Activated CD4-positive, alpha-beta T cell treated with anti-CD3 and anti-CD28 coated beads, Interleukin-2, amount 50 U/mL, for 16 hours (primary cell): ENCODE measurements at places on chromosomes 12 and 14.
A peak's percentile ranks its signal among the peaks of the same experiment; 100 is the strongest.

DNA sequence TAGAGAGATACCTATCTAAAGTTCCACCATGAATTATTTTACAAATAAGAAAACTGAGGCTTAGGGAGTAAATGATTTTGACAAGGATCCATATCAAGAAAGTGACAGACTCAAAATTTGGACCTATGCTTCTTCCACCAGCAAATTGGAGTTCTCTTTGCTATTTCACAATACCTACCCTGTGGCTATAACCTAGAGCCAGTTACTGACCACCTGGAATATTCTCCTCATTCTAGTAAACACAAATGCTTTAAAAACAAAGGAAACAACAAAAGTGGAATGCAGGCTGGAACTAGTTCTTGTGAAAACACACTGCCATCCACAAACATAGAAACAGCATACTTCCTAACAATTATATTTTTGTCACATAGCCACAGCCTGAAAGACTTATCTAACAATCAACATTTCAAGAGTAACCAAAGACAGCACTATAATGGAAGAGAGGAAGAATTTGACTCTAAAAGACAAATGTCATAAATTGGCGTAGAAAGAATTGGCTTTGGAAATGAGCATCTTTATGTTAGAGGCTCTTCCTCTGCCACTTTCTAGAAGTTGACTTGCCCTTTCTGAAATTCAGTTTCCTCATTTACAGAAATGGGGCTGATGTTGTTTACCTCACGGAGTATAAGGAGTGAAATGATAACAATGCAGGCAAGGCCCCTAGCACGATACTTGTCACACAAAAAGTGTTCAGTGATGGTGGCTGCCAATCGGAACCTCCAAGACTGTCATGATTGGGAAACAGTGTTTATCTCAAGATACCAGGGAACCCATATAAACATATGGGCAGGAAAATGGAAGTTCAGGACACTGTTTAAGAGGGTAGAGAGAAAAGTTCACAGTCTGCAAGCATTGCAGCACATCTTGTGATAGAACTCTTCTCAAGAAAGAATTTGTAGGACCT, 138.6 kb upstream of the LGR5 start:
- no peak for DNase-seq

GRCh38 chr12:102114212-102114611, 5.7 kb downstream of the NUP37 start:
- DNase-seq: no peak

DNA sequence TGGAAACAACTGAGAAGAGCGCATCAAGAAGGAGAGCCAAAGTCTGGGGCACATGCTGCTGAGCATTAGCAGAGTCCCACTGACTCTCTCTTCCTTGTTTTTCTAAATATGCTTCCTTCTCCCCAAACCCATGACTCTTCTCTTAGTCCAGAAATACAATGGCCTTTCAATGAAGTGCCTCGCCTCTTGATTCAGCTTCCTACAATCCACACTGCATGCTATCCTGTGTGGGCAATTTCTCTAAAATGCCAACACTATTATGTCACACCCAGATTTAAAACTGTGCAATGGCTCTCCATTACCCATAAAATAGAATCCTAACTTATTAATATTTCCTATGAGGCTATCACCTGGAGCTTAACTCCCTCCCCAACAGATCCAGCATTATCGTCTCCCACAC, 198.6 kb downstream of the RPAP3 start:
- no peak for DNase-seq

DNA sequence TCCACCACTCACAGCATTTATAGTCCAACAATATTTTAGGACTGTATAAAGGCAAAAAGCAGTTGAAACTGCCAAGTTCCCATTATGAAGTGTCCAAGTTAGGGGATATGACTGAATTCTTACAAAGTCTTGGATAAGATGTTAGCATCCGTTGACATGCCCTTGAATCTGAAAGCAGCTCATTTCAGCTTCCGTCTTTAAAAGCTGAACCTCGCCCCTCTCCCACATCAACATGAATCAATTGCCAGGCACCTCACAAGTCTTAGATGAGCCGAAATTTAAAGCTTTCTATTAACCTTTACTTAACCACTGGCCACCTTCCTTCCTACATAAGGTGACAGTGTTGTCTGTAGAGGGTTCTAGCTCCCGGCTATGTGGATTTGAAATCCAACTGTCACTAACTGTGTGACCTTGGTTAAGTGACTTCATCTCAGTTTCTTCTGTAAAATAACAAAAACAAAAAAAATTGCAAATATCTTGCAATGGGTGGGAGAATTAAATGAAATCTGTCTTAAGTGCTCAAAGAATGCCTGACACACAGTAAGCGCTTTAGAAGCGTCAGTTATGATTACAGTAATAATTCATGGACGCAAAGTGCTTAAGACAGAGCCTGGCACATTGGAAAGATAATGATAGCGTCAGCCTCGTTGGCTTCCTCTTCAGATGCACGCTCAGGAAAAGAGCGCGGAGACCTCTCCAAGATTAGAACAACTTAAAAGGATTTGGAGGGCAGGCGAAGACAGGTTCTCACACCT, 1.2 kb downstream of the PPP1CC start:
- DNase-seq: peak; percentile 49

GRCh38 chr14:98770151-98770550, 501.8 kb downstream of the BCL11B start:
- DNase-seq: no peak

DNA sequence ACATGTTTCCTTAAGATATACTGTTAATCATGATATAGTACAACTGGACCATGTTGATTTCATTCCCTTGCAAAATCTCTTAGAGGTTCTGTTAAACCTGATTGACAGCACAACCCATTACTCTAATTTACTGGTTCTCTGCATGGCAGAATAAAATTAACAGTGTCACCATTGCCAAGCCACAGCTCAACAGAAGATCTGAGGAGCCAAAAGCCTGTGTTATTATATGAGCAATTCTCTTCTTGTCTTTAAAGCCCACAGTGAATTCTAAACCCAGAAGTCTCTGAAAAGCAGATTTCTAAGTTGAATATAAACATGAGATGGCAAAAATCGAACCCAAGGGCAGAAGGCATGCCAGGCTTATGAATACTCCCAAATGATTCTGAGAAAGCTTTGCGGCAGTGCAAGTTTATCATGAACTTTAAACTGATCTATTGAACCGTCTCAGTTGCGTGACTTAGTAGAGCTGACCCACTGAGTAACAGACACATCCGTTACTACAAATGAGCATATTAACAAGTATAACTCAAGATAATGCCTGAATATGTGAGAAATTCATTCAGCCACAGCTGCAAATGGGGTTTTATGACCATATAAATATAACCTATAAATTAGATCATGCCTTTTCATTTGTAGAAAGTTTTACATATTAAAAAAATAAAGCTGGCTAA, 78.2 kb downstream of the IPO8 start:
- DNase-seq: no peak

DNA sequence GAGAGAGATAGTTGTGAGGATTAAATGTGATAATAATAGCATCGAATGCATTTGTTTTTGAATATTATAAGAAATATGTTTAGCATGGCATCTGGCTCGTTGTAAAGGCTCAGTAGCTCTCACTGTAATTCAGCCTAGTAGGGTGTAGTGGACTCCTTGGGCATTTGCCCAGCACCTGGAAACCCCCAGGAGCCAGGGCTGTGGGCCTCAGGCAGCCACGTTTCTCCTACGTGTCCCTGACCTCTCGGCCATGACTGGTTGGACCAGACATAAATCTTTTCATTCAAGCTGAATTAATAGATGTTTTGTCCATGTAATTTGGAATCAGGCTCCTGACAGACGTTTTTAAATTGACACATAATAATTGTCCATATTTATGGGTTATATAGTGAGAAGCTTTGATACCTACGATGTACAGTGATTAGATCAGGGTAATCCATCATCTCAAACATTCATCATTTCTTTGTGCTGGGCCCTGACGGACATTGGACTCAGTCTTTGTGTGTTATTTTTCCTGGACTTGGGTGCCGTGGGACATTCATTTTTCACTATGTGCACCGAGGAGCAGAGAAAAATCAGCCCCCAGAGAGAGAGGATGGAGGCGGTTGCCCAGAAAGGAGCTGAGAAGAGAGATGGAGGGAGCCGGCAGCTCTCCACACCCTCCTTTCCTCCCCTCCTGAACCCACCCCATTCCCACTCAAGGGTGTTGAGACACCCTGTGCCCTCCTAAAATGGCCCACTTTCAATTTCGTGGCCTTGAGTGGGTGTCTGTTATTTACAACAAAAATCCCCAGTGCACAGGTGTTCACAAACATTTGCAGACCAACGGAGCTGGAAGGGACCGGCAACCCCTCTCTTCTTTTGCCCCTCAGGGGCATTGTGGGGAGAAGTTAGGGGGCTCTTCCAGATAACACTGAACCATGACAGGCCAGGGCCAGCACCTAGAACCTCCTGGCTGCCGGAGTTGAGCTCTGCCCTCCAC, 296.4 kb downstream of the DPF3 start:
- no peak for DNase-seq
